ENCODE measurements at places on chromosomes 1 and 21.

GRCh38 chr1:25806418-25806817, 6.4 kb downstream of the SELENON start:
- DNase-seq, result no peak

DNA sequence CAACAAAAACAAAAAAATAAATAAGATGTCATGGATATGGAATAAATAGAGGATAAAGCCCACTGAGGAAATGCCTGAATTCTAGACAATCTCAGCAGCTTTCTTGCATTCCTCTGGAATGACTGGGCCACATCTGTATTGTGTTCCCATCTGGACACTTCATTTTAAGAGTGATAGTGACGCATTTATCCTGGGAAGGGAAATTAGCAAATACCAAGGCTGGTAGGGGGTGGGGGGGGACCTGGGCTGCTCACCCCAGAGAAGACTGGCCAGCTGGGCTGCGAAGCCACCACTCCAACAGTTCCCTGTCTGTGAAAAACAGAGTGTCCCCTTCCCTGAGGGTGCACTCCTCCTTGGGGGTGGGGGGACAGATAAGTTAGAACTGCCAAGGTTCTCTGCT, 106.3 kb downstream of the HIVEP3 start:
- peak; percentile 82 for DNase-seq

DNA sequence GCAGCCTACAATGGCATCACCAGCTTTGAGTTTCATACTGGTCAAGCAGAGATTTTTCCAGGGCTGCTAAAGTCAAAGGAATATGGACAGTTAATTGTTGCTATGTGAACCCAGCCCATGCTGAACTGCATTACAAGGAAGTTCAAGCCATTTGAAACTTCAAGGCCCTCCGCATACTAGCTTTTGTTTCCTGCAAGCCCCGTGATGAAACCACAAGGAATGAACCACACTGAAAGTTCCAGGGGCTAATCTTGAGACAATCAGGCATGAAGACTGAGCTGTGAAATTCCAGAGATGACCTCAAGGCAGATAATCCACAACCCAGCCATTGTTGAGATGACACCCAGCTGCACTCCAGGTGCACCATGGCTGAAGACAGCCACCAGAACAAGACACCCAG, 180.8 kb downstream of the C1orf21 start:
- DNase-seq, result peak; percentile 42

- DNase-seq, result no peak
These were observed 840 bp upstream of the HEATR1 start for GRCh38 chr1:236604905-236605806.

- DNase-seq, result peak; percentile 13
These were observed 23.9 kb downstream of the DNAJC8 start for GRCh38 chr1:28208818-28209441.

GRCh38 chr21:38182370-38182985, 74.3 kb upstream of the KCNJ15 start:
- no peak for DNase-seq

- no peak for DNase-seq
These were observed 11.2 kb upstream of the SNAPIN start for GRCh38 chr1:153647346-153647714.

- DNase-seq, result no peak
These were observed 139.3 kb upstream of the SGIP1 start for GRCh38 chr1:66394603-66395002.

- DNase-seq, result peak; percentile 86
These were observed 111.7 kb upstream of the IRF2BP2 start for GRCh38 chr1:234721476-234722269.

DNA sequence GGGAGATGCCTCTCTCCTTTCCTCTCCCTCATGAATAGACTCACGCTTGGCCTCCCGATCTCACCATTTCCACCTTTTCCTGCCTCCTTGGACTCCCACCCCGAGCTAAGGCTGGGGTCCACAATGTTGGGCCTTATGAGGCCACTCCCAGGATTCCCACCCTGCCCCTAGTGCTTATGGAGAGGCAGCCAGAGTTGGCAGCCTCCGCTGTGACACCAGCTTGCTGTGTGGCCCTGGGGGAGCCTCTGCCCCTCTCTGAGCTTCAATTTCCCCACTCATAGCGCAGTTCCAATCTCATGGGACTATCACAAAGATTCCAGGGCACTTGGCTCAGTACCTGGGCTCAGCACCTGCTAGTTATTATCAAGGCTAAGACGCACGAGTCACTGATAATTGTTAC, 118.7 kb upstream of the WNT4 start:
- no peak for DNase-seq

DNA sequence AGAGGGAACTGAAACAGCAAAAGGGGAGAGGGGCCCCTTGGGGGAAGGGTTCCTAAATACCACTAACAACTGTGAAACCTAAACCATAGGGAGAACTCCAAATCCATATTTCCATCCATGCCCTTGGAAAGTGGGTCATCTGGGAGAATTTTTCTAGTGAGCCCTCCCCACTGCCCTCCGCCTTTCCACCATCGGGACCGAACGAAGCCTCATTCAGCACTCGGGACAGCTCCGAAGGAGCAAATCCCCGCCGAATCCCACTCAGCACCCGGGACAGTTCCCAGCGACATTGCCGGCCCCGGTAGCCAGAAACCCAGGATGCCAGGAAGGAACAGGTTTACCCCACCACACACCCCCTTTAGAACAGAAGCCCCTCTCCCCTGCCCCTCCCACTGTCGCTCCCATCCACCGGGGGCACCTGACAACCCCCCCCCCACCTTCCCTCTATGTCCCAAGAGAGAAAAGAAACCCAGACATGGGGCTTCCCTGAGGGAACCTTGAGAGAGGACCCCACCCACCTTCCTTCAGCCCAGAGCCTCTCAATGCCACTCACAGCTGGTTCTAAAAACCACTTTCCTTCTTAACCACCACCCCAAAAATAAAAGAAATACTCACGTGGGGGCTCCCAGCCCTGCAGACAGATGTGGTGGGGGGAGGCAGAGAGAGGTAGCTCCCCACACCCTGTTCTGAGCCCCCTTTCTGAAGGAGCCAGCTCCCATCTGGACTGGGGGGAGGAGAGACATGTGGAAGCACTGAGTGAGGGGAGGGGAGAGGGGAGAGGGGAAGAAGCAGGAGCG, 4.5 kb downstream of the DLGAP3 start:
- peak; percentile 20 for DNase-seq

DNA sequence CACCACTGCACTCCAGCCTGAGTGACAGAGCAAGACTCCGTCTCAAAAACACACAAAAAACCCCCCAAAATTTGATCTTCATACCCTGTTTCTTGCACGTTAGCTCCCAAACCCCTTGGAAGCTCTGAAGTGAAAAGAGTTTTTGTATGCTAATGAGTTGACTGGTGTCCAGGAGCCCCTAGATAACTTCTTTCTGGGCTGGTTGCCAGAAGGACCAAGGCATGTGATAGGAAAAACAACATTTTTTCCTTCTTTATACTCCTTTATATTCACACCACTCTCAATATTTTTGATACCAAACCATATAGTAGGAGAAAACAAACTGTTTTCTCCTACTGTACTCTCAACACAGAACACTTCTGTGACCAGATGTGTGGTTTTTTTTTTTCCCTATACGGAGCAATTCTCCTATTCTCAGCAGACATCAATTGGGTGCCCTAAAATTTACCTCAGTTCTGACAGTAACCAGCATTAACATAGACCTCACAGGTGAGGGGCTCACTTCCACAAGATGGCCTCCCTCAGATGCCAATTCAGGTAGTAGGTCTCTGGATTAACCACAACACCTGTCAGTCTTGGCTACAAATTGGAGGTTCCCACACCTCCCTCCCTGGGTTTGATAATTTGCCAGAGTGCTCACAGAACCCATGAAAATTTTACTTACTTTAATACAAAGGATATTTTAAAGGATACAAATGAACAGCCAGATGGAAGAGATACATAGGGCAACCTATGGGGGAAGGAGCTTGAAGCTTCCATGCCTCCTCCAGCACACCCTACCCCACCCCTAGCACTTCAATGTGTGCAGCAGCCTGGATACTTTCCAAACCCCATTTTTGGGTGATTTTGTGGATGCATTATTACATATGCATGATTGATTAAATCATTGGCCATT, 25.6 kb downstream of the ZYG11B start:
- DNase-seq, result peak; percentile 26

DNA sequence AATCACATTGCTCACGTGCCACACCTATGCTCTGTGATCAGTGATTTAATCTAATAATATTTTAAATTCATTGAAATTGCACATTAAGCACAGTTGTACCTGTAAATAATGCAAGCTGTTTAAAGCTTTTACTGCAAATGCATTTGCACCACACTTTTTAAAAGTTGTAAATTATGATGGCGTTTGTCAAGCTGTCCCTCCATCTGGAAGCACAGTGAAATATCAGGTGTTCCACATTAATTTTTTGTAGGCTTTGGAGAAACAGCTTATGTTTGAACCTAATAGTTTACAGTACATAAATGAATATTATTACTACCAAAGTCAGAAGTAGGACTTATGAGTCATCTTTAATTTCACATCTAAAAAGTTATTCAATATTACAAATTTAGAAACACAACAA, 3.0 kb upstream of the DPYD start:
- no peak for DNase-seq

DNA sequence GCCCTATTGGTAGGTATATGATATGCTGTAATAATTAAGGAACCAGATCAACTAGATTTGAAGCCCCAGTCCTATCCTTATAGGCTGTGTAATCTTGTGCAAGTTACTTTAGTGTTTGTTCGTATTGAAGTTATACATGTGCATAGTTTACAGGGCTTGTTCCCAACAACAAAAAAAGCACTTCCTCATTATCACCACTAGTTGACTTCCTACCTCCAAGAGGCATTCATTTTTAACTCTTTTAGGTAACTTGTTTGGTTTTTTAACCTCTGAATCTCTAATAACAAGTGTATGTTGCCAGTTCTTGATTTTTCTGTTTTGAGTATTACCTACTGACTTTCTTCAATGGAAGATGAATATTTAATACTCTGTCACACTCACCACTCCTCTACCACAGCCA, 71.9 kb downstream of the ST3GAL3 start:
- no peak for DNase-seq

DNA sequence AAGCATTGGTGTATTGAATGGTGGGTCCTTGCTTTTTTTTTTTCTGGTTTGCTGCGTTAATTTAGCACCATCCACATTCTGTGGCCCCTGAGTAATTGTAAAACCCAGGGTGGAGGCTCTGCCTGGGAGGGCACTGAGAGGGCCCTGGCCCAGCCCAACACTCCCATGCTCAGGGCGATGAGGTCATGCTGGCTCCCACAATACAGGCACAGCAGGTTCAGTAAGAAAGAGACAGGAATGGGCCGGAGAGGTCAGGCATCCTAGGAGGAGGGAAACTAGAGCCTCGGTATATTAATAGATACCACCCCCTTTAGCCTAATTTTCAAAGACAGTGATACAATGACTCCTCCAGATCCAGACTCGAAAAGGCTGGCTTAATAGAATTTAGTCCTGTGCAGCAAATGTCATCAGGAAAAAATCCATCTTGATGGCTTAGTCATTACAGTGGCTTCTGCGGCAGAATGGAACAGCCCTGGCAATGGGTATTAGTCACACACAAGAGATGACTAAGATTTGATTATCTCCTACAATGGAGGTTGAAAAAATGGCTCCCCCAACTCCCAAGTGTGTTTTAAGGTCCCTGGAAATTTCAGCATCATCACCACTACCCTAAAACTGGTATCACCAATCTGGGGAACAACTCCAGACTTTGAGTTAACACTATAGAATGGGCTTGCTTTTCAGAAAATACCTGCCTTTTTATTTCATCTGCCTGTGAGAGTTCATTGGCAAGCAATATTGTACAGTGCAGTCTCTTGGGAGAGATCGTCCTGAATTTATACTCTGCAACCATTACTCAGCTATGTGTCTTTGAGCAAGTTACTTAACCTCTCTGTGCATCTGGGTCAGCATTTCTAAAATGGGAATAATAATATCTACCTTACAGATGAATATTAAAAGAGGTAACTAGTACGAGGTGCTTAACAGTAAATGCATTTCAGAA, 43.9 kb upstream of the LYST start:
- peak; percentile 82 for DNase-seq

GRCh38 chr1:182725259-182726255, 41.2 kb upstream of the RGS8 start:
- peak; percentile 6 for DNase-seq

GRCh38 chr1:169722779-169723178, 11.1 kb downstream of the SELE start:
- DNase-seq, result no peak

- no peak for DNase-seq
These were observed 322.5 kb downstream of the AJAP1 start for GRCh38 chr1:4976859-4977440.

DNA sequence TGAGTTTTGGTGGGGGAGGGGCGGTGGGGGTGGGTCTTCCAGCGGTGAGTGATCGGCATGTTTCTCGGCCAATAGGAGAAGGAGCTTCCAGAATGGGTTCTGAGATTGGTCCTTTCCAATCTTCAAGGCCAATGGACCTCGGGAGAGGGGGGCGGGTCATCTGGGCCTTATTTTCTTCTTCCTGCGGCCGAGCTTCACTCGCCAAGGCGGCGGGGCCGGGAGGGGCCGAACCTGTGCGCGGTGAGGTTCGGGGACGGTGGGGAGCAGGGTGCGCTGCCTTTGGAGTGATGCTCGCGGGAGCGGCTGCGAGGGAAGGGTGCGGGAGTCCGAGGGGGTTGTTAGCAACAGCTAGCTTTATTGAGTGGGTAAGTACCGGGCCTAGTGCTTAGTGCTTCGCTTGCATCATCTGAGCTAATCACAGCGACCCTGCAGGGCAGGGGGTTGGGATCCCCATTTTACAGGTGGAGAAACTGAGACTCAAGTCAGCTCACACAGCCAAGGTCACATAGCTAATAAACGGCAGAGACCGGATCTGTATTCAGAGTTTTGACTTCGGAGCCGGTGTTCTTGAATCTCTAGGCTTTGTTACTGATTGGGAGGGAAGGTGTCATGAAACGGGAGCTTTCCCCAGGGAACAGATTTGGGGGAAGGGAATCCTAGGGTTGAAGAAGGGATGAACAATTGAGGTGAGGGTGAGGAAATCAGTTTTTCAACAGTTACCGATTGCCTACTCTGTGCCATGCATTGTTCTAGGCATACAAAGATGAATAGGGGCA, 549 bp downstream of the KDM4A start:
- DNase-seq, result peak; percentile 98

DNA sequence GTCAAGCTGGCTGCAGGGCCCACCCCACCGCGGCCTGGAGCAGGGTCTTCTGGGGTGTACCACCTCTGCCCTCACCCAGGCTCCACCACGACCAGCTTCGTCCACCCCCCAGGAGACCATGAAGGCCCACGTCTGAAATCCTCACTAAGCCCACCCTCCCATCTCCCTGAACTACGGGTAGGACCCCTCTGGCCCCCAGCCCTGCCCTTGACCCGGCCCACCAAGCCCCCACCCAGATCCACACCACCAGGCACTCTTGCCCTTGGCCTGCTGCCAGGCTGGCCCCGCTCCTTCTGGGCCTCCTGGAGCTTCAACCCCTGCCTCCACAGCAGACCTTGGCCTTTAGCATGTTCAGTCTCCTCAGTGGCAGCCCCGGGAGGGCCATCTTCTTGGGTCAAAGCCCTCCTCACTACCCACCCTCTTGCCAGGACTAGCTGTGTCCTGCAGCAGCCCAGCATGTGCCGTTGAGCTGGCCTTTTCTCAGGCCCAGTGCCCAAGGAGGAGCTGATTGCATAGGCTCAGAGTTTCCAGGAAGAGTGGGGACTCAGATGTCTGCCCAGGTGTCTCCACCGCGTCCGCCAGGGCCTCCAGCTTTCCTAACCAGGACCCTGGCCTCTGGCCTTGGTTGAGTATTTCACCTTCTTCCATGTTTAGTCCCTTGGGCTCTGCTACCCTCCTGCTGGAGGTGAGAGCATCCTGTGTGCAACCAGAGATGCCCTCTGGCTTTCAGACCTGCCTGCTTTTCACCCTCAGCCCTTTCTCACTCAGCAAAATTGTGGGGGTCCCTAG, 17.7 kb upstream of the SAMD11 start:
- DNase-seq, result no peak

Measured in fibroblast of skin of left biceps (primary cell).